ENCODE measurements at places on chromosomes 1 and 21. TPM values are rescaled to one million over a fixed set of nuclear protein-coding genes. Genes with fewer than 3 reads are reported as not detected.

Gene HSD3B2
- not detected for total RNA-seq

Gene WNT4
- 0.29 TPM for total RNA-seq

Gene LPAR3
- not detected for total RNA-seq

Gene CYP4B1
- not detected for total RNA-seq

Gene GRIK1
- not detected for total RNA-seq

Data from glomerular endothelial cell (primary cell).